ENCODE measurements at places on chromosomes 12 and 14.

GRCh38 chr12:24595652-24596235 is 353.2 kb downstream of the BCAT1 start:
- no peak for DNase-seq

GRCh38 chr14:68328509-68328908 is 464.4 kb downstream of the ZFP36L1 start:
- no peak for DNase-seq

GRCh38 chr12:82870771-82871377 is 184.2 kb downstream of the TMTC2 start:
- DNase-seq: no peak

- DNase-seq: no peak
These were observed 67.1 kb upstream of the SRSF5 start for GRCh38 chr14:69699748-69700303.

- DNase-seq: no peak
These were observed 72.4 kb downstream of the IQSEC3 start for GRCh38 chr12:138898-139534.

Measured in NCI-H226 (cell line).